Stimulated activated CD4-positive, alpha-beta T cell treated with anti-CD3 and anti-CD28 coated beads, Interleukin-15, amount 100 ng/mL, for 1 hour (primary cell): ENCODE measurements at places on chromosomes 5 and 9.

- DNase-seq, result no peak
These were observed 161.6 kb upstream of the CD180 start for GRCh38 chr5:67358186-67358585.

GRCh38 chr9:98765256-98765655 lies 31.1 kb downstream of the ANKS6 start:
- no peak for DNase-seq

DNA sequence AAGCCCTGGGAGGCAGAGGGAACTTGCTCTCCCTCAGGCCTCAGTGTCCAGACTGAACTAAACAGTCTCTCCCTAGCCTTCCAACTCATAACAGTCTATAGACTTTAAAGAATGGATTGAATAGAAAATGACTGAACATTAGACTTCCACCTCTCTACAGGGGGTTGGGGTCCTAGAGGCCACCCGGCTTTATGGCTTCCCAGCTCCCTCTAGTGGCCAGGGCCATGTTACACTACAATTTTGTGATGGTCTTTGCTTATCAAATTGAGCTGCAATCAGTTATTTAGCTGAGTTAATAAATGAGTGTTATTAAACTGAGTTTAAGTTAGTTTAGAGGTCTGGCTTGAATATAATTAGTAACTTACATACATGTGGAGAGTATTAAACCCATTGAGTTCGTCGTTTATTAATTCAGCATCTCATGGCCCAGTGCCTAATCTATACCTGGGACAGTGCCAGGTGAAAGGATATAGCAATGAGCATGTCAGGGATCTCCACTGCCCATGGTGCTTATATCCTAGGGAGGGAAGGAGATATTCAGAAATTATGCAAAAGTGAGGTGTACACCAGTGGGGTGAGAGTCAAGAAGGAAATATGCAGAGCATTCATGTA lies 105.2 kb downstream of the SH3TC2 start:
- DNase-seq, result no peak

DNA sequence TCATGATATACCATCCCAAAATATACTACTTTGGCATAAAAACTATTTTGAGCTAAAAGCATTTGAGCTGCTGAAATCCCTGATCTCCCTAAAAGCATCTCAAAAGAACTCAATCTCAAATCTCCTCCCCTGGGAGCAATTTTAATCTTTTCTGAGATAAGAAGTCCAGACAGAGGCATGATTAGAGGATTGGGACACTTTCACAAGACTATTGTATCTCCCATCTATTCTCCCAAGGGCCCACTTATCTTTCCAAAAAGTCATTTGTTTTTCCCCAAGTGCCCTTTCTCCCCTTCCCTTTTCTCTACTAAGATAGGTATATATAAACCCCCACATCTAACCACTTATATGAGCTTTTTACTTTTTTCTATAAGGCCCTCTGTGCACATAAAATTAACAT lies 79.7 kb downstream of the ALDH7A1 start:
- no peak for DNase-seq

DNA sequence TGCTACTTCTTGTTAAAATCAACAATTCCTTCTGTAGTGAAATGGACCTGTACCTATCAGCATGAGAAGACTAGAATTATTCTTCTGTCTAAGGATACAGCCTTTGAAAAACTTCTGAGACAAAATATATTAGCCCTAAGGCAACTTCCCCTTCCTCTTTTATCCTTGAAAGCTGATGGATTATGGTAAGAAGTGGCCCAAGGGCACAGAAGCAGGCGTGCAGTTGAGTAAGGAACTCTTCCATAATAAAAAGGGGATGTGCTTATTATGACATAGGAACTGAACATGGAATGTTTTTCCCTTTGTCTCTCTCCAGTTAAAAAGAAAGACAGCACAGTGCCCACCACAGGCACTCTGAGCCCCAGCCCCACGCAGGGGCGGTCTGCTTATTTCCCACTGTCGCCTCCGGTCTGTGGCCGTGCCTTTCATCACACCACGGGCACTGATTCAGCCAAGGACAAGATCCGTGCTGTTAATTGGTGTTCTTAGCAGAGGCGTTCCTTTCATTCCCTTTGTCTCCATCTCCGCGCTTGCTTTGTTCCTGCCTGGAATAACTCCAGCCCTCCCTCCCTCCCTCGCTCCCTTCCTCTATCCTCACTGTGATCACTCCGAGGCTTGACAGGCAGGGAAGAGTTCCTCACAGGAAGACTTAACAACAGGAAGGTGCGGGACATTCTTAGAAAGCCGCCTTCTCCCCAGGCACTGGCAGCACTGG lies 135.9 kb upstream of the OTULINL start:
- DNase-seq, result no peak

- no peak for DNase-seq
These were observed 141.2 kb downstream of the ASTN2 start for GRCh38 chr9:117273612-117274011.

DNA sequence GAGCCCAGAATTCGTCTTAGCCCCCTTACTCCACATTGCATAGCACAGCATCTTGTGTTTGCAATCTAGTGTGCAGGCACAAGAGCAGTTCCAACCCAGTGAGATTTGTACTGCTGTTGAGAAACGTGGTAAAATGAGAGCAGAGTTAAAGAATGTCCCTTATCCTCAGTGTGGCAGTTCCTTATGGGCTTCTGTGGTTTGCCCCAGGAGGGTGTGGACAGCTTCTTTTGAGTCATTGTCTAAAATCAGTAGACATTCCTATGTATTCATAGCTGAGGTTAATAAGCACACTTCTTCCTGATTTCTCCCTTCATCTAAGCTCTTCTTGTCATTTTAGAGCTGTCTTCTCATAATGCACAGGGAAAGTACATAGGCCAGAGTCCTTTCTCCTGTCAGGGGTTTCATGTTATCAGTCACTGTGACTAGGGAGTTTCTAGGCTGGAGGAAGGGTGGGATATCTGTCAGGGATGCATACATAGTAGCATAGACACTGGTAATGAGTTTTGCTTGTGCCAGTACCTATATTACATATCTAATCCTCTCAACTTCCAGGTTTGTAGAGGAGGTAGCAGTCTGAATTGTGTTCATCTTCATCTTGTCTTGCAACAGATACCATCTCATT lies 2.0 kb upstream of the CAVIN4 start:
- DNase-seq, result no peak

DNA sequence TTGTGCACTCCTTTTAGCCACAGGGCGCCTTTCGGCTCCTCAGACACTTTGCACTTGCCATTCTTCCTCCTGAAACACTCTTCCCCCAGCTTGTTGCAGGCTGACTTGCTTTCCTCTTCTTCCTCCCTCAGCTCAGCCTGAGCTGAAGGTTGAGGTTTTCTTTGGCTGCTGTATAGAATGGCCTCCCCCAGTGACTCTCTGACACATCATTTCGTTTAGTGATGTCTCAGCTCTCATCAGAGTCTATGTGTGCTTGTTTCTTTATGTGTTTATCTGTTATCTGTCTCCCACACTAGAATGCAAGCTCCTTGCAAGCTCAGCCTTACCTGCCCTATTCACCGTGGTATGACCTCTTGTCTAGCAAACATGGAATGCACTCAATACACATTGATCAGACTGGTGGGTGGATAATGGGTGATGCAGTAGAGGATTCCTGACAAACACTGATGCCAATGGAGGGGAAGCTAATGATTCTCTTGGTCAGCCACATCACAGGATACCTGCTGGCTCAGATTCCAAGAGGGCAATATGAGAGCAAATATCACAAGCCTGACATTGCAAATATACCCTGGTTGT lies 112.9 kb upstream of the STC2 start:
- DNase-seq, result no peak

GRCh38 chr9:123725389-123725788 lies 204.5 kb downstream of the DENND1A start:
- DNase-seq, result no peak

- no peak for DNase-seq
These were observed 138.8 kb upstream of the POC5 start for GRCh38 chr5:75856056-75856455.

- DNase-seq, result no peak
These were observed 18.7 kb upstream of the CARNMT1 start for GRCh38 chr9:75046725-75047345.

DNA sequence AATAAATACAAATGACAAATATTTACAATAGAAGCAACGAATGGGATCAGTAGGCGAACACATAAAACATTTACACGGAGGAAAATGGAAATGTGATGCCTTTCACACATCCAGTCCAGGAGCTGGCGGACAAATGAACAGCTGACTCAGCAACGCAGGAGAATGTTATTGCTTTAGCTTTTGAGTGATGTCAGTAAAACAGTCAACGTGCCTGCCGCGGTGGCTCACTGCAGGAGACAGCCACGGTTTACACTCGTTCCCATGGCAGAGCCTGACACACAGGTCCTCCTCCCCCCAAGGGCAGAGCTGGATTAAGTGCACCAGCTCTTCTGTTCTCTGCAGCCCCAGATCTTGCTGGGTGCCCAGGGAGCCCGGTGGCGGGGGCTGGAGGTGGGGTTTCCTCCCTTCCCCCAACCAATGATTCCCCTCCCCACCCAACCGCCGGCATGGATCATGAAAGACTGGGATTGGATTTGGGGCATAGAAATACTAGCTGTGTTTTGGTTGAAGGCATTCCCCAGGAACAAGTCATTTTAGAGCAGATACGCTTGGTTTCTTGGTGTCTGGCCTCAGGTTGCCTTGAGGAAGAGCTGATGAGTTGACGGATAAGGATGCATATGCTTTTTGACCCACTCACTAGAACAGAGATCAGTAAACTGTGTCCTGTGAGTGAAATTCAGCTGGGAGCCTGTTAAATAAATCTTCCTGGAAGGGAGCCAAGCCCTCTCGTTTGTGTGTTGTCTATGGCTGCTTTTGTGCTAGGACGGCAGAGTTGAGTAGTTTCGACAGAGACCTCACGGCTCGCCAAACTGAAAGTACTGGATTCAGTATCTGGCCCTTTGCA lies 12.5 kb downstream of the STC2 start:
- DNase-seq, result no peak

DNA sequence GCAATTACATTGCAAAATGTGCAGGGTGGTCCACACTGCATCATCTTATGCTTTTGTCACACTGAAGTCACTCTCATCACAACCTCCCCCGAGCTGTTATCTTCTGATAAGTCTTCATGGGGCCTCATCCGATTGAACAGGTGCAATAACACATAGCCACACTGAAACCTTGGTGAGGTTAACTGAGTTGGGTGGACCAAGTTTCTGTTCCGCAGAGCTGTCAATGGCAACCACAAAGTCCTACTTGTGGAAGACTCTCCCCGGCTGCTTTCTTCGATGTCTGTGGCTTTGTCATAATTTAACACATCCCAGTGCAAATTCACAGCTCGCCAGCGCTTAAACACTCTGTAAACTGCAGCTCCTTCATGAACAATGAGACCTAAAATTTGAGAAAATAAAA lies 112.2 kb downstream of the MARCHF11 start:
- no peak for DNase-seq

- DNase-seq, result no peak
These were observed 197.3 kb upstream of the ADAMTS16 start for GRCh38 chr5:4942831-4943178.

DNA sequence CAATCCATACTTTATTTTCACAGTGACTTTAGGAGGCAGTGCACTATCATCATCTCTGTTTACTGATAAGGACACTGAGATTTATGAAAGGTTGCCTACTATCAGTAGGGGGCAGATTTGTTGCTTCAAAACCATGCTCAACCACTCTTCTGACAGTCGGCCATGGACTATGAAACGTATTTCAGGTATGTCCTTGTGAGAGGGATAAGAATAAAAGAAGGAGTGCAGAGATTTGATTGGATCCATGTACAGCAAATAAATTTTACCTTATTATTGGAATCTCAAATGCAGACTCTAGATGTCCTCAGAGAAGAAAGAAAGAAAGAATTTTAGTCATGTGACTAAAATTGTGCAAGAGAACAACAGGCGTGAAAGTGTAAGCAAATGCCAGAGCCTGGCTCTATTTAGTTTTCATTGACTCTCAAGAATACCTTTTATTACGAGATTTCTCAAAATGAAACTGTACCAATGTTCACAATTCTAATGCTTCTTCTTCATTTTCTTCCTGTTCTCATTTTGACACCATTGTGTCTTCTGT lies 296.6 kb upstream of the RASA1 start:
- DNase-seq, result no peak

DNA sequence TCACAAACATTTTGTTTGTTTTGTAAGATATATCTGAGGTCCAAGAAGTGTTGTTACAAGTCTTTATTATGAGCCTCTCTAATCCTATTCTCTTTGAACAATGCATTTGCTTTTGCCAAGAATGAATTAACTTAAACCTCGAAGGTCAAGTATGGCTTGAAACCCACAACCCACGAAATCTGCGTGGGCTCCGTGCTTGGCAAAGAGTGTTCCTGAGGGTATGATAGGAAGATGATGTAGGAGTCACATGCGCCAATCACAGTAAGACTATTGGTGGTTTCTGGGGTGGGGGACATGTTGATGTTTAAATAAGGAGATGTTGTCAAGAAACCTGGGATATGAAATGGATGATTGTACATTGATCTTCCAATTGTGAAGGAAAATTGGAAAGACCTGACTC lies 330.8 kb upstream of the RFX3 start:
- no peak for DNase-seq

DNA sequence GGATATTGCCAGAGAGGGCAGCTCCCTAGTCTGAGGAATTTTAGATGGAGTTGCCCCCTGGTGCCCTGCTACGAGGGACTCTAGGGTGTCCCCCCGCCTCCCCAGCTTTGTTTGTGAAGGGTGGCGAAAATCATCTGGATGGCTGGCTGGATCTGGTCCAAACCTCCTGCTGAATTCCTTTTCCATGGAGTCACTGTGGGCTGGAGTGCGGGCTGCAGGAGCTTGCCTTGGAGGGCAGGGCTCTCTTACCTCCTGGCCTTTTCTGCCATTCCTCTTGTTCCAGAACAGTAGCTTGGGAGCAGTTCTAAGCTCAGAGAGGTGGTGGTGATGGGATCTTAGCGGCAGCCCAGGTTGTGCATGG lies 2.1 kb downstream of the SYNPO start:
- DNase-seq, result no peak

DNA sequence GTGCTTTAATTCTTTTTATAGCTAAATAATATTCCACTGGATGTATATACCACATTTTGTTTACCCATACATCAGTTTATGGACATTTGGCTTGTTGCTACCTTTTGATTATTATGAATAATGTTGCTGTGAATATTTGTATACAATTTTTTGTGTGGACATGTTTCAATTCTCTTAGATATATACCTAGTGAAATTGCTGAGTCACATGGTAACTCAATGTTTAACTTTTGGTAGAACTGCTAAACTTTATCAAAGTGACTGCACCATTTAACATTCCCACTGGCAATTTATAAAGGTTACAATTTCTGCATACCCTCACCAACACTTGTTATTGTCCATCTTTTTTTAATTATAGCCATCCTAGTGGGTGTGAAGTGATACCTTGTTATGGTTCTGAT lies 22.1 kb downstream of the IL31RA start:
- DNase-seq, result no peak

DNA sequence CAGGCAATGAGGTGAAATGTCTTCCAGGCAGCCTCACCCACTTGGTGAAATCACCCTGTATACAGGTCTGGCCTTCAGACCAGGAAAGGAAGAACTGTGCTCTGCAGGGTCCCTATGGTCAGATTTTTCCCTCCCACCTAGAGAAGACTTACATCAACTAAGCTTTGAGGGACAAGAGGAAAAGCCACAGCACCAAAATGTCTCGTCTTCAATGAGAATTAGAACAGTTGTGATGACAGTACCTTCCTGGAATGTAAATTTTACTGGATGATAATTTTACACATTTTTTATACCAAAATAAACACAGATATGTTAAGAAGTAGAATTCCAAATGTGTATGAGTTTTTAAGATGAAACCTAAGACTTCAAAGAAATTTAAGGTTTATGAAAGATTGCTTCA lies 283.9 kb downstream of the SPOCK1 start:
- no peak for DNase-seq

- DNase-seq, result no peak
These were observed 11.7 kb upstream of the UGT3A2 start for GRCh38 chr5:36078430-36078829.

- no peak for DNase-seq
These were observed 57.7 kb downstream of the COL5A1 start for GRCh38 chr9:134699343-134699740.
